ENCODE measurements at places on chromosomes 6 and 20.

- no peak for DNase-seq
These were observed 157.9 kb upstream of the SNX9 start for GRCh38 chr6:157665180-157665579.

GRCh38 chr6:10583509-10583901, 62.4 kb downstream of the GCNT2 start:
- DNase-seq, result no peak

GRCh38 chr6:2378891-2379652, 133.7 kb upstream of the GMDS start:
- no peak for DNase-seq

- DNase-seq, result no peak
These were observed 175.1 kb upstream of the PDE10A start for GRCh38 chr6:165837948-165838745.

DNA sequence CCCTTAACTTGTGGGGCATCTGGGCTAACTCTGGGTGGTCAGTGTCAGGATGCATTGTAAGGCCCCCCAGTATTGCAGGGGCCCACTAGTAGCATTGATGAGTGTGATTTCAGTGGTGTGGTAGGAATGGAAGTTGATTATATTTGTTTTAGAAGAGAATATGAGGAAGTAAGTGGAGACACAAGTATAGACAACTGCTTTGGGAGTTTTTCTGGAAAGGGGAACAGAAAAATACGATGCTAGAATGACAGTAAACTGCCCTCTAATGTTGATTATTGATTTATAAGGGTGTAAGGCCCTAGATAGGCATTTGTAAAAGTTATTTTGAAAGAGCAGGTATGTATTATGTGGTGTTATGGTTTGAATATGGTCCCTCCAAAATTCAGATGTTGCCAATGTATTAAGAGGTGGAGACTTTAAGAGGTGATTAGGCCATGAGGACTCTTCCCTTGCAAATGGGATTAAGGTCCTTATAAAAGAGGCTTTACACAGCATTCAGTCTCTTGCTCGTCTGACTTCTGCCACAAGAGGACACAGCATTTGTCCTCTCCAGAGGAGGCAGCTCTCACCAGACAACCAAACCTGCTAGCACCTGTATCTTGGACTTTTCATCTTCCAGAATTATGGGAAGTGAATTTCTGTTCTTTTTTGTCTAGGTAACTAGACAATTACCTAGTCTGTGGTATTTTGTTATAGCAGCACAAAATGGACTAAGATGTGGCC, 135.9 kb upstream of the DTNBP1 start:
- no peak for DNase-seq

DNA sequence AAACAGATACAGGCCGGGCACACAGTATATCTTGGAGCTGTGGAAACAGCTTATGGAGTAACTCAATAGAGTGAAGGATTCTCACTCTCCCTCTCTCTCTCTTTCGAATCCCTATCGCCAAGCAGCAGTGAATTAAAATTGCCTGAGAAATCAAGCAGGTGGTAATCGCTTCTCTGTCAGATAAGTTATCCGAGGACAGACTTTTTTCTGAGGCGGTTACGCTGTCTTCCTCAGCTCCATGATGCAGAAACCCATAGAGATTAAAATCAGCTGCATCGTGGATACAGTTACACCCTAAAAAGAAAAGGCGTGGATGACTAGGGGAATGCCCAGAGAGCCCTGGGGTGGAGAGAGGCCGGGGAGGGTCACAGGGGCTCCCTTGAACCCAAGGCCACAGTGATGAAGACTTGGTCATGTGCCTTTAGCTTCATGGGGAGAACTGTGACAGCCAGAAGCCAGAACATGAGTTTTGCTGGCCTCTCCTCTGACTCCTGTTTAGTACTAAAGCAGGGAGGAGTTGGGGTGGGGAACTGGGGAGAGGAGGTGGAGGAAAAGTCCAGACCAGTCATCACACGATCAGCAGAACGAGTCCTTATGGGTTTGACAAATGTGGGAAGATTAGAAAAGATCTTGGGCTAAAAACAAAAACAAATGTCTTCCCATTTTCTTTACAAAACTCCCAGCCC, 138.8 kb upstream of the JARID2 start:
- no peak for DNase-seq

DNA sequence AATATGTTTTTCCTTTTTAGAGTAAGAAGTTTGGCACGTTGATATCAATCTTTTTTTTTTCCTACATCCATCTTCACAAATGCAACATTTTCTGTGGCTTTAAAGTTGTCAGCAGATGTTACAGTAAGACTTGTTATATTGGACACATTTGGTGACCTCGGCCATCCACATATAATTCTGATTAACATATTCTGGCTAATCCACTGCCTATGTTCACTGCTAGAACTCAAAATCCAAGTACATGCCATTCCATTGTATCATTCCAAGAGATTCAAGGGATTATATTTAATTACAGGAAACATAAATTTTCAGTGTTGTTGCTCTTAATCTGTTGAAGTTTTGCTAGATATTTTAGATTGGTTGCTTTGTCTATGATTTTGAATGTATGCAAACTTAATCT, 367.6 kb downstream of the TENT5A start:
- no peak for DNase-seq

DNA sequence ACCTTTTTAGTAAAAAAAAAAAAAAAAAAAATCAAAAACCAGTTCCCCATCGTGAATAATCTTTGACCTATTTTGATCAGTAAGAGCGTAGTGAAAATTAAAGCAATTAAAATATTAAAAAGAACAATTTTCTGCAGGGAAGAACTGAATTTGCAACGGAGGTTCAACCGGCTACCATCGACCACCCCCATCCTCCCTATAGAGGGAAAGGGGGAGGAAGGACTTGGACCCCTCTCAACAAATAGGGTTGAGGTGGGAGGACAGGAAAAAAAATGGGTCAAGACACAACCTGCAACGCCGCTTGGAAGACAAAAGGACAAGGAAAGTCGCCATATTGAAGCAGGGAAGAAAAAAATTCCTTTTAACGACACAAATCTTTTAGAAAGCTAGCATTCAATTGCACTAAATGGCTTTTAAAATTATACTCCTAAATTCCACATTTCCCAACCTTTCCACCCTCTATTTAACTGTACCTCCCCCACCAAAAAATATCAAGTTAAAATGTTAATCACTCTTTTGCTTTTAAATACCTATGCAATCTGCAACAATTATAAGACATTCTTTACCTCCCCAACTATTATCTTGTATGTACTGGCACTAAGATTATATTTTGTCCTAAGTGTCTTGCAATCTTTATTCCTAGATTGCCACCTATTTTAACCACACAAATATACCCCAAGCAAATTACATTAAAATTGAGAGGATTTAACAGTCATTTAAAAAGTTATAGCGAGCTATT, 1.7 kb downstream of the PPP1R10 start:
- peak; percentile 58 for DNase-seq

DNA sequence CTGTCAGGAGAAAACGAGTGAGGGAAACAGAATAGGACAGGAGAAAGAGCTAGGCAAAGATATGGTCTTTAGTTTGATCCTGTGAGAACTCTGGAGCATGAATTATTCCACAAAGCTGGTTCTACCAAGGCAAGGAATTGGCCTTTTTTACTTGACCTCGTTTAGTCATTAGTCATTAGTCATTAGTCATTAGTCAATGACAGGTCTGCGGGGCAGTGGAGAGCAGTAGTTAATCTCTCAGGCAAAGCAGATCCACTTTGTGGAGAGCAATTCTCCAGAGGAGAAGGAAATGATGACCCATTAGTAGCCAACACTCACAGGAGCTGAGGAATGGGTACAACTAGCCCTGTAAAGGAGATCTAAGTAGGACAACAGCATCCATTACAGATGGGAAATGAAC, 22.0 kb upstream of the ABCC10 start:
- no peak for DNase-seq

- DNase-seq, result no peak
These were observed 35.3 kb downstream of the YTHDF1 start for GRCh38 chr20:63180569-63181185.

DNA sequence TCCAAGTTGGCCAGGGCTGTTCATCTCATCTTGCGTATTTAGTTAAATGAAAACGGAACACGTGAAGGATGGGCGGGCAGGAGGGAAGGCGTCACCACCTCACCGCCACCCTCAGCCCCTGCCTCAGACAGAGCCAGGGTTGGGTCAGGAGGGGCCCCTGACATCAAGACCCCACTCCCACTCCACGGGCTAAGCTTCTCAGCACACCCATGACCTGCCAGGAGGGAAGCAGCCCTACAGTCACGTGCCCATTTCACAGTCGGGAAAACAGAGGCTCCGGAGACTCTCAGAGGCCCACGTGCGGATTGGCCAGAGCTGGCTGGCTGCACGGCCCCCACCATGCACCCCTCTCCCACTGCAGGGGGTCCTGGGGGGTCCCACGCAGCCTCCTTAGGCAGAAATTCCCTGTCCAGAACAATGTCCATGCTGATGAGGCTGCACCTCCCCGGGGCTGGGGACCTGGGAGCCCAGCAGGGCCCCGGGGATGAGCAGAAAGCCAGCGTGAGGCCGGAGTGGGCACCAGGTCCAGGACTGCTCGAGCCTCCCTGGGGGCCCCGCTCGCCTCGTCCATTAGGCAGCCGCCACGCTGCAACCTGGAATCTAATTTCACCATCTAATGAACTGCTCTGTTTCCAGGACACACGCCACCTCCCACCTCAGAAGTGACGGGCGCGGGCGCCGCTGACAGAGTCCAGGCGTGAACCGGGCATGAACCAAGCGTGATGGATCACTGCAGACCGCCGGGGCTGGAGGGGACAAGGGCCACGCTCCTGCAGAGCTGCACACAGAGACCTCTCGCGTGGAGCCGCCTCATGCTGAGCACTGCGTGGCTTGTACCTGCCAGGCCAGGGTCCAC, 15.8 kb downstream of the KCNQ2 start:
- no peak for DNase-seq

DNA sequence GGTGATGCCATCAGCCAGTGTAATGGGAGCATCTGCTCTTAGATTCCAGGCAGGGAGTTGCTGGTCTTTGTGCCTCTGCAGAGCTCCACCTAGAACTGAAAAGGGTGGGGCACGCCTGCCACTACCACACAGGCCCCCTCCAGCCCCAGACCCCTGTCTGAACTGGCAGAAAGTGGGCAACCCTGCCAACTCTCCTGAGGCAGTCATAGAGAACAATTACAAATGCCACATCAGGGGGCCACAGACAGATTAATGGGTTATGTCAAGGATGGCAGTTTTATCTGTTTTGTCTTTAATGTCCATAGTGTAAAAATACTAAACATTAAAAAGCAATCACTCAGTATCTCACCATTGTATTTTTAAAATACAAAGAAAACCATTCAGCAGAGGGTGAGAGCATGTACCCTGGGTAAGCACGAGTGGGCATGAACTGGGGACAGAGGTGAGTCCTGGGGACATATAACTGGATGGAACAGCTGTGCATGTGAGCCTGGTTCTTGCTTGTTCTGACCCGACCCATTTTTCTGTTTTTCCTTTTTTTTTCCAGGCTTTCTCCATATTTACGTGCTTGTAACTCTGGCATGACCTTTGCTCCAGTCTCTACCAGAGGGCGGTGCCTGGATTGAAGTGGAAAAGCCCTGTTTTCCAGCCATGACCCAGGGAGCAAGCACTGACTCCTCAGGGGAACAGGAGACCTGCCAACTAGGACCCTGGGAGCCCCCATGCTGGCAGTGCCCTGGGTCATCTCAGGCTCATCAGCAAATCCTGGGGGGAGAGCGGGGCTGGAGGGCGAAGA, 8.2 kb downstream of the TRAF3IP2 start:
- DNase-seq, result no peak

GRCh38 chr20:34365765-34366213, 2.7 kb downstream of the ITCH start:
- peak; percentile 47 for DNase-seq

- peak; percentile 86 for DNase-seq
These were observed 2.0 kb upstream of the DCDC2 start for GRCh38 chr6:24359640-24360454.

DNA sequence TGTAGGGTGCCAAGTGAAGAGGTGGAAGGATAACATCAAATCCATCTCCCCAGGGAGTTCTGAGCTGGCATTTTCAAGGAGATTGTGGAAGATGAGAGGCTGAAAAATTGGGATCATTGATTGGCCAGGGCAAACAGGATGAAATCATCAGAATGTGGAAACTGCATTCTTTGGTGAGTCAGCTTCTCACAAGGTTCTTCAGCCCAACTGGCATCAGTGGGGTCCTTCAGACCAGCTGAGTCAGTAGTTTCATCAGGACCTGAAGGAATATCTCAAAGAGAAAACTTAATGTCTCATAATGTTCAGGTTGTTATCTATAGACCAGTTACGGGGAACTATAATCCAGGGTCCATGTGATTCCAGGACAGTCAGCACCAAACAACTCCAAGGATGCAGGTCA, 195.8 kb downstream of the HAO1 start:
- no peak for DNase-seq

DNA sequence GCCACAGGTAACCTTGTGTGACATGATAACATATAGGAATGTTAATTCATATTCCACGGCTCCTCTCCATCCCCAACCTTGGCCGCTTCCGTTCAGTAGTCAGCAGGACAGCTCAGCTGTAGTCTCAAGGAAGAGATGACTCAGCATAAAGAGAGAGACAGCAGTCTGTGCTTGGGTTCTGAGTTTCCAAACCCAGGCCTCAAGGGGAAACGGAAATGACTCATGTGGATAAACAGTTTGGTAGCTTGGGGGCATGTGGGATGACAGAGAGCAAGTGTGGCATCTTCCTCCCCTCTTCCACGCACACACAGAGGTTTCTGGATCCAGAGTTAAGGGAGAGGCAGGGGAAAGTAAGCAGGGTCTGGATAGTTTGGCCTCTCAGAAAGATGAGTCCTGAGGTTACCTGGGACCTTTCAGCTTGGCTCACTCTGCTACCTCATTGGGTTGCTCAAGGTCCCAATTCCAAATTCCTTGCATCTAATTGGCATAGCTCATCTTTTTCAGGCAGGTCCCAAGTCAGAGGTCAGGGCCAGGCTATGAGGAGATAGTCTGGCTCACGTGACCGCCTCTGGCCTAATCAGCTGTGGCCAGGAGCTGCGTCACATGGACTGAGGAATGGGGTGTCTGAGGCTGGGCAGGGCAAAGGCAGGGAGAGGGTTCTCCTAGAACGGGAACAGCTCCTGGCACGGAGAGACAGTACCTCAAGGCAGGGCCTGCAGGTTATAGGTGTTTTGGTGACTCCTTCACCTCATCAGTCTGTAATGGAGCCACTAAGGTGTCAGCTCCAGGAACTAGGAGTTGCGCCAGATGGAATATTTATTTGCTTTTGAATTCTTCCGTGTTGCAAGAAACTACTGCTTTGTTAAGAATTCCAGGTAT, 36.5 kb upstream of the MLN start:
- DNase-seq, result peak; percentile 54
